ENCODE measurements at places on chromosomes 16 and 17.
A peak's percentile ranks its signal among the peaks of the same experiment; 100 is the strongest.

- DNase-seq: no peak
Measured at GRCh38 chr17:63753215-63753614, 11.6 kb upstream of the STRADA start.

GRCh38 chr16:14300705-14301168 lies 229.6 kb downstream of the MRTFB start:
- peak; percentile 77 for DNase-seq

DNA sequence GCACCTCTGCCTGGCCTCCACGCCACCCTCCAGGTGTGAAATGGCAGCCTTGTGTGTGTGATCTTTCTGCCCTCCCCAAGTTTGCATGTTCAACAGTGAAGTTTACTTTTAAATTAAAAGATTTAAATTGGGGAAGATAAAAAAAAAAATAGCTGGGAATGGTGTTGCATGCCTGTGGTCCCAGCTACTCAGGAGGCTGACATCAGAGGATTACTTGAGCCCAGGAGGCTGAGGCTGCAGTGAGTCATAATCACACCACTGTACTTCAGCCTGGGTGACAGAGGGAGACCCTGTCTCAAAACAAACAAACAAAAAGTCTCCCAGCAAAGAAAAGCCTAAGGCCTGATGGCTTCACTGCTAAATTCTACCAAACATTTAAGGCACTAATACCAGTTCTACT lies 35.4 kb upstream of the RNF43 start:
- DNase-seq: no peak

DNA sequence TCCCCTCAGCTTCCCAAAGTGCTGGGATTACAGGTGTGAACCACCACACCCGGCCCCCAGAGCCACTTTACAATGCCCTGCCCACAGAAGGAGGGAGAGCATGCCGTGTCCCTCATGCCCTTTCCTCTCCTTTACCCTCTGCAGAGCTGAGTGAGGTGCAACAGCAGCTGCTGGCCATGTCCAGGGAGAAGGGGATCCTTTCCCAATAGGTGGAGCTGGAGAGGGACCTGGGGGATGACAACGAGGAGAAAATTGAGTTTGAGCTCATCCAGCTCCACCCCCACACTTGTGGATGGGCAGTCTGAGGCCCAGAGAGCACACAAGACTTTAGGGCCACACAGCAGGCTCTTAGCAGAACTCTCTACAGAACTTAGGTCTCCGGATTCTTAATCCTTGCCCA lies 7.9 kb upstream of the GSDMA start:
- DNase-seq: no peak

- no peak for DNase-seq
Measured at GRCh38 chr17:72145962-72146361, 25.1 kb downstream of the SOX9 start.

- no peak for DNase-seq
Measured at GRCh38 chr16:57512296-57513001, 23.9 kb downstream of the CCDC102A start.

- DNase-seq: peak; percentile 37
Measured at GRCh38 chr17:68576811-68577496, 24.2 kb downstream of the FAM20A start.

- no peak for DNase-seq
Measured at GRCh38 chr16:58501242-58502131, 1.5 kb downstream of the NDRG4 start.

- no peak for DNase-seq
Measured at GRCh38 chr16:76576526-76576925, 299.3 kb downstream of the CNTNAP4 start.

DNA sequence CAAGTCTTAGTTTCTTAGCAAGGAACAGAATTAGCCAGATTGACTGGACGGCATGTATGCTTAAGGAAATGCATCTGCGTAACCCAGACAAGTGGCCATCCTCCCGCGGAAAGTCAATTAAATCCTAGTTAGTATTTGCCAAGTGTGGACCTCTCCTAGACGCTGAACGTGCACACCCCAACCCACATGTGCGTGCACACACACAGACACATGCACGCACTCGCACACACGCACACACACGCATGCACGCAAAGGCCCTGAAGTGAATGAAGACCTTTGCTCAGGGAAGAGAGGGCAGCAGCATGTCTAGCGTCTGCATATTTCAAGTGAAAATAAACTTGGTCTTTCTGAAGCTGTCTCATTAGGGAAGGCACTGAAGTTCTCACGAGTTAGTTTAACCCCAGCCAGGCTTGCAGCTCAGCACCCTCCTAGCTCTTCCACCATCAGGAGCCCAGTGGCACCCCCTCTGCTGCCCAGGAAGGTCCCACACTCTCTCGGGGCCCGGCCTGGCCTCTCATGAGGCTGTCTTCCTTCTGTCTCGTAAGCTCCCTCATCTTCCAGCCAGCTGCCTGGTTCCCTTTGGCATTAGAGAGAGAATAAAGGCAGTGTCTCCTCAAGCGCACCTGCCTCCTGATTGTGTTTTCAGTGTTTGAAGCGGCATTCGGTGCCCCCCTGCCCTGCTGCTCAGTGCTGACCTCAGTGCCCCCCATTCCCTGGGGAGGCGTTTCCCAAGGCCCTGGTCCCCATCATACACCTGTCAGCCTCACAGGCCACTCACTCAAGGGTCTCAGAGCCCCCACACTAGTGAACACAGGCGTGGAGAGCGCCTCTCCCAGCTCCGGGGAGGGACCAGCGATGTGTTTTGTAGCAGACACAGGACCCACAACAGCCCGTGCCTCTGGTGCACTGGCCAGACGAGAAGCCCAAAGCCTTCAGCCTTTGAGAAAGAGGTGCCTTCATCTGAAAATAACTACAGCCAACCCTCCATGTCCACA lies 52.2 kb upstream of the CHMP6 start:
- DNase-seq: peak; percentile 20

DNA sequence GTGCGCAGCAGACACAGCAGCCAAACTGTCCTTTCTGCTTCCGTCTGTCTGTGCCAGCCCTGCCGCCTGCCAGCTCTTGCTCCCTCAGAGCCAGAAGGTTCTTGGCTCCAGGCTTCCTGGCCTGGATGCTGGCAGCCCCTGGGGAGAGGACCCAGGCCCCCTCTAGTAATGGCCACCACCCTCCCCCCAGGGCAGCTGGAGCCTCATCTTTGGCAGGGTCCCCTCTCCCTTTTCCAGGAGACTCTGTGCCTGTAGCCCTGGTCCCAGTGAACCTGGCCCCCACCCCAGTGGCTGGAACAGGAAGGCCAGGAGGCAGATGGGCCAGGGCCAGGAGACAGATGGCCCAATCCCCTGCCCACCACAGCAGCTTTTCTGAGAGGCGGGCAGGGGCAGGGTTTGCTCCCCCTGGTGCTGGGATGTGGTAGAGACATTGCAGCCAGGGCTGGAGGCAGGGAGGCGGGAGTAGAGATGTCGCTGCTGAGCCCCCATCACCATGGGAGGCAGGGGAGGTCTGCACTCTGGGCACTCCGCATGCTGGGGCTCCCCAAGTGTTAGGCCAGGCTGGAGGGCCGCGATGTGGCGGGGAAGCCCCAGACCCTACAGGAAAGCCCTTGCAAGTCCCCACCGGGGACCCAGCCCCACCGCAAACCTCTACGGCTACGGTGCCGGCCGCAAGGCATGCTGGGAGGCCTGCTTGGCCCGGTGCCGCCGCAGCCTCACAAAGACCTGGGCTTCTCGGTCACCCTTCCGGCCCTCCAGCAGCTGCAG lies 16.7 kb downstream of the UNC13D start:
- DNase-seq: peak; percentile 79

- DNase-seq: no peak
Measured at GRCh38 chr17:11628374-11628773, 30.1 kb downstream of the DNAH9 start.

- peak; percentile 59 for DNase-seq
Measured at GRCh38 chr17:41965694-41966462, 717 bp upstream of the CNP start.

GRCh38 chr17:30000001-30000754 lies 58.7 kb downstream of the EFCAB5 start:
- no peak for DNase-seq

DNA sequence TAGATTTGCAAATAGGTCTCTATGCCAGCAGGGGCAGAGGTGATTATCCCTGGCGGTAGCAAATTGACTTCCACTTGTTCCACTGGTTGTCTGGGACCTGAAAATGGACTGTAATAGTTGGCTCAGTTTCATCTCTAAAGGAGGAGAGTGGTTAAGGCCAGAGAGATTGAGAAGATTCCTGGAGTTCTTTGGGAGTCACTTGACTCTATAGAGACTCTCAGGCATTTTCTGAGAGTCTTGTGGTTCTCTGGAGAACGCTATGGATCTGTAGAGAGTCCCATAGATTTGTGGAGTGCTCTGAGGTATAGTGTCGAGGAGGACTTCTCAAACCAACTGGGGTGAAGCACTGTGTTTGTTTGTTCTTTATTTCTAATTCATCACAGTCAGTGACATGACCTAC lies 8.9 kb upstream of the PMP22 start:
- no peak for DNase-seq

- no peak for DNase-seq
Measured at GRCh38 chr16:11121083-11121608, 134.9 kb downstream of the SOCS1 start.

- DNase-seq: no peak
Measured at GRCh38 chr16:72210555-72210954, 38.6 kb upstream of the PMFBP1 start.

All from heart left ventricle (tissue), 16 donors.